ENCODE measurements at places on chromosomes 5 and 9. TPM values are rescaled to one million over a fixed set of nuclear protein-coding genes. Genes with fewer than 3 reads are reported as not detected.

Gene ZFP2
- total RNA-seq, result not detected

Gene PCDHB14
- total RNA-seq, result 0.08 TPM

Gene SLCO6A1
- not detected for total RNA-seq

Gene SV2C
- not detected for total RNA-seq

Gene PCDHB9
- total RNA-seq, result 0.03 TPM

Gene IFNA14
- not detected for total RNA-seq

Gene TLX3
- total RNA-seq, result not detected

Gene UAP1L1
- total RNA-seq, result 10.7 TPM

Gene FCN2
- total RNA-seq, result not detected

Gene ENG
- 0.37 TPM for total RNA-seq

Gene CCL19
- not detected for total RNA-seq

Gene NEK6
- 64.3 TPM for total RNA-seq

Gene TIMD4
- 1.3 TPM for total RNA-seq

Gene AK3
- total RNA-seq, result 62.7 TPM

Gene PRR16
- total RNA-seq, result 0.09 TPM

Gene ADAMTSL1
- total RNA-seq, result not detected

Gene DBN1
- total RNA-seq, result 56.8 TPM

Gene OR13C3
- total RNA-seq, result not detected

Gene PDZD2
- not detected for total RNA-seq

Gene SLC45A2
- not detected for total RNA-seq

Gene EQTN
- total RNA-seq, result not detected

Gene PCDHA12
- 2.6 TPM for total RNA-seq

Gene SLC23A1
- 1.3 TPM for total RNA-seq

Gene ADAMTS16
- 1.1 TPM for total RNA-seq

Gene NTRK2
- not detected for total RNA-seq
